ENCODE measurements at places on chromosomes 3 and 15. TPM values are rescaled to one million over a fixed set of nuclear protein-coding genes. Genes with fewer than 3 reads are reported as not detected.

Gene EPHA3
- total RNA-seq = 5.3 TPM

Gene KLHDC8B
- total RNA-seq = 51.2 TPM

Gene MAP3K13
- total RNA-seq = 12.6 TPM

Gene WNT5A
- total RNA-seq = 2.8 TPM

Gene MOBP
- 0.20 TPM for total RNA-seq

DNA sequence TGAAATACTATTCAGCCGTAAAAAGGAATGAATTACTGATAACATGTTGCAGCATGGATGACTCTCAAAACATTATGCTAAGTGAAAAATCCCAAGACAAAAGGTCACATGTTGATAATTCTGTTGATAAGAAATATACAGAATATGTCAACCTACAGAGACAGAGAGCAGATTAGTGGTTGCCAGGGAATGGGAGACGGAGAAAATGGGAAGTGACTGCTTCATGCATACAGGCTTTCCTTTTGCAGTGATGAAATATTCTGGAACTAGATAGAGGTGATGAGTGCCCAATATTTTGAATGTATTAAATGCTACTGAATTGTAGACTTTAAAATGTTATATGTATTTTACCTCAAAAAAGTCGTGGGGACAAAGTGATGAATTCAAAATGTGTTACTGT, 56.2 kb downstream of the ABHD2 start:
- no peak for DNase-seq
- no peaks in the 10 kb centered on the region for H3K27me3 ChIP-seq
- H3K36me3 ChIP-seq = peaks cover 15% of the 10 kb centered on the region

DNA sequence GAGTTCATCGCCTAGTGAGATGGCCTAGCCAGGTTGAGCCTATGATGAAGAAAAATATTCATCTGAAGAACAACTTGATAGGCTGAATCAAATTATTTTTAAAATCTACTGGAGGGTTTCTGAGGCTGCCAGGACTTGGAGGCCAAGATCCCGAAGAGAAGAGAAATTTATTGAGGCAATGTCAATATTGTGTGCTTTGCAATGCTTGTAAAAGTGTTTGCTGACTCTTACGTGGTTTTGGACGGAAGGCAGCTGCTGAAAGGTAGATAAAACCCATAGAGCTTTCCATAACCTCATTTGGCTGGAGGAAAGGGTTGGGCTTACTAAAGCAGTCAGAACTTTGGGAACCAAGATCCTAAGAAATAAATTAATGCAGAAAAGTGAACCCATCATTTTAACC, 361.0 kb upstream of the IL12A start:
- H3K27ac ChIP-seq = no peak overlapping the region
- H3K4me3 ChIP-seq = no peak overlapping the region
- DNase-seq = no peak

- peaks cover 4% of the 10 kb centered on the region for H3K4me1 ChIP-seq
- no peaks in the 10 kb centered on the region for H3K27me3 ChIP-seq
- H3K27ac ChIP-seq = peak overlapping the region; percentile 93
- no peak overlapping the region for H3K4me3 ChIP-seq
- no peak for DNase-seq
Observed at GRCh38 chr15:78223396-78224022, 10.9 kb downstream of the ACSBG1 start.

- H3K36me3 ChIP-seq = no peaks in the 10 kb centered on the region
- no peak for DNase-seq
- no peaks in the 10 kb centered on the region for H3K4me1 ChIP-seq
- H3K27ac ChIP-seq = peak overlapping the region; percentile 19
- no peaks in the 10 kb centered on the region for H3K27me3 ChIP-seq
Observed at GRCh38 chr3:20066850-20067617, 26.8 kb downstream of the KAT2B start.

- H3K4me3 ChIP-seq = peak overlapping the region; percentile 75
- DNase-seq = no peak
- peaks cover 14% of the 10 kb centered on the region for H3K4me1 ChIP-seq
- H3K27me3 ChIP-seq = no peaks in the 10 kb centered on the region
- H3K27ac ChIP-seq = peak overlapping the region; percentile 93
- H3K36me3 ChIP-seq = no peaks in the 10 kb centered on the region
Observed at GRCh38 chr15:51971032-51971374, 575 bp downstream of the LEO1 start.

GRCh38 chr15:98682992-98683701, 34.8 kb downstream of the IGF1R start:
- no peaks in the 10 kb centered on the region for H3K27me3 ChIP-seq
- no peaks in the 10 kb centered on the region for H3K36me3 ChIP-seq
- peaks cover 56% of the 10 kb centered on the region for H3K4me1 ChIP-seq
- no peak for DNase-seq

DNA sequence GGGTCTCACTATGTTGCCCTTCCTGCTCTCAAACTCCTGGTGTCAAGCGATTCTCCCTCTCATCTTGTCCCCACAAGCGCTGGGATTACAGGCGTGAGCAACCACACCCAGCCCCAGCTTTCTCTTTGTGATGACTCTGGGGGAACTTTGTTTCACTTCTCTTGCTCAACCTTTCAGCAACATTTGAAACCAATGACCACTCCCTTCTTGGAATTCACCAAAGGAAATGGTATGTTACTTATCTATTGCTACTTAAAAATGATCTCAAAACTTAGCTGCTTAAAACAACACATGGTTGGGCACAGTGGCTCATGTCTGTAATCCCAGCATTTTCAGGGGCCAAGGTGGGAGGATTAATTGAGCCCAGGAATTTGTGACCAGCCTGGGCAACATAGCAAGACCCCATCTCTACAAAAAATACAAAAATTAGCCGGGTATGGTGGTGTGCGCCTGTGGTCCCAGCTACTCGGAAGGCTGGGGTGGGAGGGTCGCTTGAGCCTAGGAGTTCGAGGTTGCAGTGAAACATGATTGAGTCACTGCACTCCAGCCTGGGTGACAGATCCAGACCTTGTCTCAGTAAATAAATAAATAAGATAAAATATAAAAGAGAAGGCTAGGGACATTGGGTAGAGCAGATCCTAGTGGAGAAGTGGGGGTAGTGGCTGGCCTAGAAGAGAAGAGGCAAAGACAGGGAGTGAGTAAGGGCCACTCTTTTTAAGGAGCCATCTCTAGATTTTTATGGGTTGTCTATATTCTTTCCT, 10.3 kb upstream of the COPG1 start:
- no peak overlapping the region for H3K27ac ChIP-seq
- no peaks in the 10 kb centered on the region for H3K36me3 ChIP-seq
- H3K4me3 ChIP-seq = no peak overlapping the region
- peaks cover 23% of the 10 kb centered on the region for H3K4me1 ChIP-seq
- no peaks in the 10 kb centered on the region for H3K27me3 ChIP-seq

GRCh38 chr3:18987862-18988447, 160.4 kb upstream of the KCNH8 start:
- no peaks in the 10 kb centered on the region for H3K4me1 ChIP-seq
- no peaks in the 10 kb centered on the region for H3K27me3 ChIP-seq
- H3K36me3 ChIP-seq = no peaks in the 10 kb centered on the region
- H3K27ac ChIP-seq = no peak overlapping the region
- no peak for DNase-seq

DNA sequence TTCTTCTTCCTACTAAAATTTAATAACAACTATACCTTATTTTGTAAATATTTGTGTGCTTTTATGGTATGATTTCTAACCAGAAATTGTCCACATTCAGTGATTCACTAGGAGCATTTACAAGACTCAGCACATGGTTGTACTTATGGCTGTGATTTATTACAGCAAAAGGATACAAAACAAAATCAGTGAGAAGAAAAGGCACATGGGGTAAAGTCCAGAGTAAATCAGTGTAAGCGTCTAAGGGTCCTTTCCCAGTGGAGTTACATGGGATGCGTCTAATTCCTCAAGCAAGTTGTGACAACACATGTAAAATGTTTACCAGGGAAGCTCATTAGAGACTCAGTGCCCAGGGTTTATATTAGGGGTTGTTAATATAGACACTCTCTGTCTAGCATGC, 31.1 kb downstream of the RNF13 start:
- H3K36me3 ChIP-seq = peaks cover 12% of the 10 kb centered on the region
- H3K27me3 ChIP-seq = no peaks in the 10 kb centered on the region
- DNase-seq = no peak
- no peak overlapping the region for H3K4me3 ChIP-seq

- no peaks in the 10 kb centered on the region for H3K4me1 ChIP-seq
- no peaks in the 10 kb centered on the region for H3K36me3 ChIP-seq
- H3K4me3 ChIP-seq = no peak overlapping the region
- no peaks in the 10 kb centered on the region for H3K27me3 ChIP-seq
- no peak overlapping the region for H3K27ac ChIP-seq
Observed at GRCh38 chr3:187986514-187986934, 167.4 kb upstream of the LPP start.

GRCh38 chr3:129824926-129825541, 68.5 kb downstream of the TMCC1 start:
- no peak overlapping the region for H3K4me3 ChIP-seq
- H3K27ac ChIP-seq = no peak overlapping the region
- H3K27me3 ChIP-seq = no peaks in the 10 kb centered on the region
- H3K4me1 ChIP-seq = peaks cover 5% of the 10 kb centered on the region

GRCh38 chr3:124276539-124277143, 284.7 kb upstream of the ROPN1 start:
- peaks cover 70% of the 10 kb centered on the region for H3K4me1 ChIP-seq
- no peaks in the 10 kb centered on the region for H3K27me3 ChIP-seq
- no peak overlapping the region for H3K4me3 ChIP-seq

GRCh38 chr3:60542995-60543394, 708.3 kb downstream of the FHIT start:
- H3K27ac ChIP-seq = no peak overlapping the region
- no peaks in the 10 kb centered on the region for H3K27me3 ChIP-seq
- H3K4me1 ChIP-seq = no peaks in the 10 kb centered on the region
- no peak for DNase-seq
- no peak overlapping the region for H3K4me3 ChIP-seq
- no peaks in the 10 kb centered on the region for H3K36me3 ChIP-seq

DNA sequence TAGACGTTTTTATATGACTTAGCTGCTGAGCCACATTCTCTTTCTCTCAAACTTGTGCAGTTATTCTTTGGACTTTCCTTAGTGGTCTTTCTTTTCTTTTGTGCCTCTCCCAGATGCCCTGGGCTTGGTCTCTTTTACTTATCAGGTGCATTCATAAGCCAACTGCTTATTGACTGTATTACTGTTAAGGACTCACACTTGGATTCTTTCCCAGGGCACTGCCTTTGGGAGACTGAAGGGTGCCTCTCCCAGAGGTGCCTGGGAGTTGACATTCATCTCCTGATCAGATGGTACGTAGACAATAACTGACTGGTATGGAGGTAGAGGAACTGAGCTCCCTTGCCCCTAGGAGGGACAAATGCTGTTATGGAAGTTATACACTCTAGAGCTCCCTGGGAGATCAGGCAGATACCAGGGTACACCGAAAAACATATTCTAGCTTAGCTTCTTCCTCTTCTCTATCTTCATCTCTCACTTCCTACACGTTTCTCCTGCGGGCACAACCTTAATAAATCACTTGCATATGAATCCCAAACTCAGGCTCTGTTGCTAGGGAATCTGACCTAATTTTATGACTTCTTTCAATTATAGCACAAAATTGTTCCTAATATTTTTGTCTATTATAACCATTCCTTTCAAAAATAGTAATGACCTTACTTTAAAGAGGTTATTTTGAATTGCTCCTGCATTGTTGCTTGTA, 24.7 kb downstream of the PARP15 start:
- no peak overlapping the region for H3K4me3 ChIP-seq
- no peaks in the 10 kb centered on the region for H3K27me3 ChIP-seq

DNA sequence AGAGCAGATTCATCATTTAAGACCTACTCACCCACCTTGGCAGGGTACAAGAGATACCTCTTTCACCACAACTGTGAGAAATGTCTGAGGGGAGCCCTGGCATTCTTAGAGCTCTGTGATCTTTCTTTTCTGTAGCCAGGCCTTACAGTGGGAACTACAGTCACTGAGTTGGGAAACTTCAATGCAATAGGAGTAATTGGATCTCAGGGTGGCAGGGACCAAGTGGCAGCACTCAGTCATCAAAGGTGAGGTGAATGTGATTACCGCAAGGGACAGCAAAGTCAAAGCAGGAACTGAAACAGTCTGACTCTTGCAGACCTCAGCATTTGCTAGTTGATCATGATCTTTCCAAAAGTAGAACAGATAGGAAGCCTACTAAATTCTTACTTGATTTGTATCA, 7.2 kb upstream of the MCF2L2 start:
- H3K4me3 ChIP-seq = no peak overlapping the region
- no peak overlapping the region for H3K27ac ChIP-seq
- H3K27me3 ChIP-seq = no peaks in the 10 kb centered on the region
- no peaks in the 10 kb centered on the region for H3K36me3 ChIP-seq
- H3K4me1 ChIP-seq = no peaks in the 10 kb centered on the region
